Transverse colon (tissue), 4 donors: ENCODE measurements at places on chromosomes 7 and 10. TPM values are rescaled to one million over a fixed set of nuclear protein-coding genes. Genes with fewer than 3 reads are reported as not detected.

The LLCFC1 gene
- not detected for total RNA-seq

The GAD2 gene
- total RNA-seq = not detected

DNA sequence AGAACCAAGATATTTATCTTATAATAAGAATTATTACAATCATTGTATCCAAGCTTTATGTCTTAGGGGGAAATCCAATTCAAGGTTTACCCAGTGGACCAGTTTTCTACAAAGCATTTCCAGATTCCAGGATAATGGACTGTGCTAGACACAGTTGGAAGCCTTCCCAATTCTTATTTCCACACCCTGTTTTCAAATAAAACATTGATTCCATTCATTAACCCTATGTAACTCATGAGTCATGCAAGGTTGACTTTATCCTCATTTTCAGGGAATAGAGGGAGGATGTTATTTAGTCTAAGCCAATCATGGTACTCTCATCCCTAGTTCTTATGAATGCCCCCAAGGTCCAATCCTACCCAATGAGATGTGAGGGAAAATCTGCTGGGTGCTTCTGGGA lies 145.7 kb downstream of the RNLS start:
- no peak for DNase-seq
- H3K4me3 ChIP-seq = no peak overlapping the region
- H3K4me1 ChIP-seq = no peaks in the 10 kb centered on the region
- H3K36me3 ChIP-seq = no peaks in the 10 kb centered on the region
- no peak overlapping the region for H3K27ac ChIP-seq

DNA sequence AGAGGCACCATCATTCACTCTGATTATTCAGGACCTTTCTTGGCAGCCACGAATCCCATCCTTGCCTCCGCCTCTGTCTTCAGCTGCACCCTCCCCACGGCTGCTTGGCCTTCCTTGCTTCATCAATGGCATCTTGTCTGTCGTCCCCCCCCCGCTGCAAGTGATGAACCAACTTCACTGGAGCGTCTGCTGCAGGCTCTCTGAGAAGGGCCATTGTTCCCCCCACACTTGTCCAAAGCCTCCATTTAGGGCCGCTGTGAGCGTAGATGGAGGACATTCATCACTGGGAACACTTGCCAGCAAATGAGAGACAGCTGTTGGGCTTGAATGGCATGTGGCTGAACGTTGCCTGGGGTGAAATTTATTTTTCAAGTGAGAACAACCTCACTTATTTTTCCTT lies 20.1 kb downstream of the AFAP1L2 start:
- no peak for DNase-seq
- H3K36me3 ChIP-seq = no peaks in the 10 kb centered on the region
- H3K27me3 ChIP-seq = no peaks in the 10 kb centered on the region
- no peaks in the 10 kb centered on the region for H3K4me1 ChIP-seq

The GALNT17 gene
- 6.4 TPM for total RNA-seq

The SPDYE6 gene
- not detected for total RNA-seq

The AKR1D1 gene
- not detected for total RNA-seq

DNA sequence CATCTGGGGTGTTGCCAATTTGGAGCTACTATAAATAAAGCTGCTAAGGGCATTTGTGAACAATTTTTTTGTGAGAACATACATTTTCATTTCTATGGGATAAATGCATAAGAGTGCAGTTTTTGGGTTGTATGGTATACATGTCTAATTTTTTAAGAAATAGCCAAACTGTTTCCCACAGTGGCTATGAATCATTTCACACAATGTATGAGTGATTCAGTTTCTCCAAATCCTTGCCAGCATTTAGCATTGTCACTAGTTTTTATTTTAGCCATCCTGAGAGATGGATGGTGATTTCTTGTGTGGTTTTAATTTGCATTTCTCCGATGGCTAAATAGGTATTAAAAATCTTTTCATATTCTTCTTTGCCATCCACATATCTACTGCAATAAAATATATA lies 105.3 kb downstream of the AMPH start:
- H3K4me3 ChIP-seq = no peak overlapping the region
- H3K4me1 ChIP-seq = no peaks in the 10 kb centered on the region
- H3K36me3 ChIP-seq = no peaks in the 10 kb centered on the region
- H3K27me3 ChIP-seq = no peaks in the 10 kb centered on the region
- no peak for DNase-seq
- H3K27ac ChIP-seq = no peak overlapping the region

DNA sequence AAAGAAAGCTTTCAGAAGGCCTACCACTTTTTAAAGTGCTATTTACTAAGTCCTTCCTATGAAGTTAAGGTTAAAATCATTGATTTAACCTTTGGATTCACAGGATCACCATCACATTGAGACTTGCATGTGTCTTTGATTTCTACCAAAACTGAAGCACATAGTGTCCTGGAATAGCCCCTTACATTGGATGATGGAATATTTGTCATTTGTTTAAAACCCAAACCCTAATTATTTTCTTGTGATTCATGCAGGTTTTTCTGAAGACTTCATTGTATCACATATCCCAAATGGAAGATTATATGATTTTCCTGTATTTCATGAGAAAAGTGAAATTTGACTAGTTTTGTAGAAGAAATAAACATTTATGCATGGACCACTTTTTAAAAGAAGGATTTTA lies 3.3 kb downstream of the SEMA3A start:
- H3K27me3 ChIP-seq = no peaks in the 10 kb centered on the region
- no peaks in the 10 kb centered on the region for H3K36me3 ChIP-seq
- H3K27ac ChIP-seq = peak overlapping the region; percentile 65
- no peak overlapping the region for H3K4me3 ChIP-seq
- DNase-seq = no peak

The TFPI2 gene
- total RNA-seq = not detected

DNA sequence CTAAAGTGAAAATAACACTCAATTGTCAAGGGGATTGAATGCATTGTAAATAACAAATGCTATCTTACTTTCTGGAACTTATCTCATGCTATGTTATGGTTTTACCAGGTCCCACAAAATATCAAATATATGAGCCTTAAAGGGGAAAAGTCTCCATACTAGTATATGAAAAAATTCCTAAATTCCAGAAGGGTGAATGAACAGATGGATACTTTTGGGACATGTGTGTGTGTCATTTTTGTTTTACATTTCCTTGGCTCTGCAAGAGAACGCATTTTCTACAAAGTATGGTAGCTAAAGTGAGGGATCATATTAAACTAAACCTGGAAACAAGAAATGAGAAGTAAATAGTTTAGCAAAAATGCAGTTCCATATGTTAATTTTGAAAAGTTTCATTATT lies 682.8 kb downstream of the INHBA start:
- H3K27me3 ChIP-seq = no peaks in the 10 kb centered on the region
- no peak overlapping the region for H3K27ac ChIP-seq
- H3K36me3 ChIP-seq = no peaks in the 10 kb centered on the region
- no peak for DNase-seq
- no peak overlapping the region for H3K4me3 ChIP-seq
- H3K4me1 ChIP-seq = no peaks in the 10 kb centered on the region

GRCh38 chr7:95875519-95875918 lies 103.2 kb downstream of the DYNC1I1 start:
- H3K4me1 ChIP-seq = no peaks in the 10 kb centered on the region
- H3K27ac ChIP-seq = no peak overlapping the region
- DNase-seq = no peak
- no peaks in the 10 kb centered on the region for H3K27me3 ChIP-seq
- H3K36me3 ChIP-seq = no peaks in the 10 kb centered on the region

DNA sequence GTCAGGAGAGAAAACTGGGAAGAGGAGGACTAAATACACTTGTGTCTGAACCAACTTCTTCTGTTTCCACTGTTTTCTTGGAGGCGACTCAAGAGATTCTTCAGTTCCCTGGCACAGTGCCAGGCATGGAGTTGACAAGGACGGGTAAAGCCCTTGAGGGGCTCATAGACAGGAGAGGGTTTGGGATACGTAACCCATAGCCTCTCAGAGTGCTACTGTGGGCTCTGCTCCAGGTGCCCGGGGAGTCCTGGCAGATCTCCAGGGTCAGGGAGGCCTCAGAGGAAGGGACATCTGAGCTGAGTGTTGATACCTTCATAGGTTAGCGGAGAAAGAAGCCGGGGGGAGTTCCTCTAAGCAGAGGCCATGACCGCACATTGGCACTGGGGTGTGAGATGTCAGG lies 42.0 kb downstream of the GALNT17 start:
- no peak overlapping the region for H3K27ac ChIP-seq
- no peaks in the 10 kb centered on the region for H3K36me3 ChIP-seq
- DNase-seq = no peak
- no peak overlapping the region for H3K4me3 ChIP-seq

GRCh38 chr7:98205162-98205845 lies 5.9 kb upstream of the BHLHA15 start:
- H3K27ac ChIP-seq = no peak overlapping the region
- H3K4me1 ChIP-seq = no peaks in the 10 kb centered on the region
- H3K27me3 ChIP-seq = peaks cover under 1% of the 10 kb centered on the region
- peaks cover 28% of the 10 kb centered on the region for H3K36me3 ChIP-seq

The NME8 gene
- not detected for total RNA-seq

The SEMA4G gene
- 94.0 TPM for total RNA-seq

DNA sequence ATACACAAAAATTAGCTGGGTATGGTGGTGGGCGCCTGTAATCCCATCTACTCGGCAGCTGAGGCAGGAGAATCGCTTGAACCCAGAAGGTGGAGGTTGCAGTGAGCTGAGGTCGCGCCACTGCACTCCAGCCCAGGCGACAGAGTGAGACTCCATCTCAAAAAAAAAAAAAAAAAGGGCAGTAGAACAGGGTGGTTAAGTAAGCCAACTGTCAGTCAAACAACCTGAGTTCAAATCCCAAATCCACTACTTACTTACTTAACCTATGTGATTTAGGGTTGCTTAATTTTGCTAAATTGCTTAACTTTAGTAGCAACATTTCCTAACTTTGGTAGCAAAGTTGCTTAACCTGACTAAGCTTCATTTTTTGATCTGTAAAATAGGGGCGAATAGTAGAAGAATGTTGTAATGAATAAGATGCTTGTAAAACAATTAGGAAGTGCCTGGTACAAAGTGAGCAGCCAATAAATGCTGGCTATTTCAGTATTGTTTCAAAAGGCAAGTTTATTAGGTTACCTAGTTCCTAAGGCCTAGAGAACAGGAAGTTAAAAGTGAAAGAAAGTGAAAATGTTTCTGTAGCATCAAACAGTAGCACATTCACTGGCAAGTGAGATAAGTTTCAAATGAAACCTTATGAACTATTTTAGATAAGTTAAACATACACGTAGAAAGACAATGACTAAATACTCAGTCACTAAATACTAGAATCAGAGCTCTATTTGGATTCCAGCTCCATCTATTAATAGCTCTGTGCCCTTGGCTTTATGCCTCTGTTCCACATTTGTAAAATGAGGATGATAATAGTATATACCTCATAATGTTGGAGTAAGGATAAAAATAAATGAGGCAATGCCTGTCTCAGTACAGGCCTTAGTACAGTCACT lies 64.3 kb downstream of the HOXA1 start:
- no peak overlapping the region for H3K27ac ChIP-seq
- H3K36me3 ChIP-seq = no peaks in the 10 kb centered on the region
- H3K4me1 ChIP-seq = peaks cover 5% of the 10 kb centered on the region

- no peaks in the 10 kb centered on the region for H3K4me1 ChIP-seq
- no peak overlapping the region for H3K27ac ChIP-seq
- DNase-seq = no peak
- no peaks in the 10 kb centered on the region for H3K27me3 ChIP-seq
- no peaks in the 10 kb centered on the region for H3K36me3 ChIP-seq
Observed at GRCh38 chr10:20890491-20891337, 6.4 kb downstream of the NEBL start.

The PRF1 gene
- 0.80 TPM for total RNA-seq

GRCh38 chr10:1180836-1181235 lies 124.7 kb downstream of the WDR37 start:
- H3K4me1 ChIP-seq = no peaks in the 10 kb centered on the region
- H3K36me3 ChIP-seq = no peaks in the 10 kb centered on the region

DNA sequence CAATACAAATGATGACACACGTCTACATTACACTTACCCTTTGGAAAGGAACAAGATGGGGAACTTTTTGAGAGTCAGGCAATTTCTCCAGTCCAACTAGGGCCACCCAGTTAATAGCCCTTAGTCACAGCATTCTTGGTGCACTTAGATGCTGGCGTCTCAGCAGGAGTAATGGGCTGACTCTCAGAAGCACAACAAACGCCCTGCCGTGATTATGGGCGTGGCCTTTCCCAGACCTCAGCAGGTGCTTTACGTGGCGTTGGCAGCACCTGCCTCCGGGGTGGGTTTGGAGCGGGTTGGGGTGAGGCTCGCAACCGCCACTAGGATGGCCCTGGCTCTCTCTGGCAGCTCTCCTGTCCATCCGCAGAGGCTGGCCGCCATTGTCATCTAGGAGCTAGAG lies 147.6 kb upstream of the SHH start:
- DNase-seq = peak; percentile 69
- no peaks in the 10 kb centered on the region for H3K4me1 ChIP-seq
- H3K36me3 ChIP-seq = no peaks in the 10 kb centered on the region
- H3K27ac ChIP-seq = peak overlapping the region; percentile 46
- no peak overlapping the region for H3K4me3 ChIP-seq

DNA sequence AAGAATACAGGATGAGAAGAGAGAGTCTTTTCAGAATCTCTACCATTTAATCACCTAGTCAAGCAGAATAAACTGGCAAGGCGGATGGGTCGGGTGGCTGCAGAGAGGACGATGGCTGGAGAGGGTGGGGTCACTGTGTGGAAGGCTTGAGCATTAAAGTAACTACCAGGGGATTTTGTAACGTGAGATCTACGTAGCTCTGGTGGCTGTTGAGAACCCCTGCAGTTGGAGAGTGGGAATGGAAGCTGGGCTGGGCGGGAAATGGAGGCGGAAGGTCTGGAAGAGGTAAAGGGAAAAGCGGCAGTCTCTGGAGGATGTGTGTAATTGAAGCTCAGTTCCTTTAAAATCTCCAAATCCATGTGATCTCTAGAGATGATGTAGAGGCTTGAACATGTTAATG lies 135.0 kb downstream of the GATA3 start:
- H3K4me3 ChIP-seq = no peak overlapping the region
- no peak for DNase-seq
- H3K36me3 ChIP-seq = no peaks in the 10 kb centered on the region
- no peak overlapping the region for H3K27ac ChIP-seq
- no peaks in the 10 kb centered on the region for H3K4me1 ChIP-seq

DNA sequence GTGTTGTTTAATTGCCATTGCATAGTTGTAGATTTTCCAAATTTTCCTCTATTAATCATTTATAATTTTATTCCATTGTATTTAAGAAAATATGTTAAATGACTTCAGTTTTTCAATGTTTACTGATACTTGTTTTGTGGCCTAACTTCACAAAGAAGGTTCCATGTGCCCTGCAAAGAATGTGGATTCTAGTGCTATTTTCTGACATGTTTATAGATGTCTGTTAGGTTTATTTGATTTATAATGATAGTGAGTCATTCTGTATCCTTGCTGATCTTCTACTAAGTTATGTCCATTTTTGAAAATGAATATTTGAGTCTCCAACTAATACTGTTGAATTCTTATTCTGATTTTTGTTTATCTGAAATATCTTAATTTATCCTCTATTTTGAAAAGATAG lies 369.0 kb downstream of the MAGI2 start:
- H3K27me3 ChIP-seq = no peaks in the 10 kb centered on the region
- no peak for DNase-seq
- no peak overlapping the region for H3K4me3 ChIP-seq
- H3K4me1 ChIP-seq = no peaks in the 10 kb centered on the region

The RELN gene
- total RNA-seq = 1.5 TPM
